AML-193 (cell line): ENCODE measurements at places on chromosomes 1 and 21.

GRCh38 chr1:76330991-76331603, 256.6 kb downstream of the ST6GALNAC3 start:
- peak; percentile 60 for DNase-seq

DNA sequence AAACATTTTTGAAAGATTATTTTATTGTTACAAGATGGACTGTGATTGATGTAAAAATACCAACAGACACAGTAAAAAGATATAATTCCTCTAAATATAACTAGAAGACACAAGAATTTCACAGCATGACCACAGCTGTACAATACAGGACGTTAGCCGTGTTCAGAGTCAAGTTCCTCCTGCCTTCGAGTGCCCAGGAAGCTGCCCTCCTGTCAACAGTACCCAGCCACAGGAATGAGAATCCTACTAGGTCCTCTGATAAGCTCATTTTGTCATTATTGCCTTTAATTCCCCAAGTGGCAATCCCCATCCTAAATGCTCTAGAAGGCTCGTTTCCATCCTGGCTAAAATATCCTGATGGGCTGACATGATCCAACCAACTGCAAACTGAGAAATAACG, 16.4 kb upstream of the CAPN2 start:
- no peak for DNase-seq

GRCh38 chr1:231590453-231591198, 36.0 kb upstream of the DISC1 start:
- DNase-seq, result peak; percentile 84

DNA sequence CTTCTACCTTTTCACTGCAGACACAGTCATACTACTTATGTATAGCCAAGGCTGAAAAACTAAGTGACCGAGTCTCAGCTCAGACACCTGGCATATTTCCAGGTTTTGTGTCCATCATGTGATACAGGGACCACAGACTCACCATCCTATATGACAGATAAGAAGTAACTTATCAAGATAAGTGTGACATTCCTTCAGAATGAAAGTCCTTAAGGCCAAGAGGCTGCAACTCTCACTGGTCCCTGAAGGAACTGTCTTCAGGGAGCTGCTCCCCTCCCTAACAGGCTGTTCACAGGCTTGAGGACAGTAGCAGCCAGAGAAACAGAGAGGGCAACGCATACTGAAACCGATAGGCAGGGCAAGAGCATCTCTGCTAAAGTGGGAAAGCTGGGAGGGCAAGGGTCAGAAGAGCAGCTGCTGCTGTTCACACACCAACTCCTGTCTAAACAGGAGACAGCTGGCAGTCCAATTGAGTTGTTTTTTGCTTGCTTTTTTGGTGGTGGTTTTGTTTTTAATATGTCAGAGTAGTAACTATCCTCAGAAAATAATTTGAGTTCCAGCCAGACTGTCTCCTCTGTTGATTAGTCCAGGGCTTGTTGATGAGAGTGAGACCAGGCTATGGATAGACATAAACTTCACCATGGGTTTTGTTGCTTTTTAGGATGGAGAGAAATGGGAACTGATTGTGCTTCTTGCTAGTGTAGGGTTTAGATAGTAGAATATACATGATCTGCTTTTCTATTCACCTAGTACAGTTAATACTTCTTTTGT, 67.7 kb downstream of the MACF1 start:
- no peak for DNase-seq

DNA sequence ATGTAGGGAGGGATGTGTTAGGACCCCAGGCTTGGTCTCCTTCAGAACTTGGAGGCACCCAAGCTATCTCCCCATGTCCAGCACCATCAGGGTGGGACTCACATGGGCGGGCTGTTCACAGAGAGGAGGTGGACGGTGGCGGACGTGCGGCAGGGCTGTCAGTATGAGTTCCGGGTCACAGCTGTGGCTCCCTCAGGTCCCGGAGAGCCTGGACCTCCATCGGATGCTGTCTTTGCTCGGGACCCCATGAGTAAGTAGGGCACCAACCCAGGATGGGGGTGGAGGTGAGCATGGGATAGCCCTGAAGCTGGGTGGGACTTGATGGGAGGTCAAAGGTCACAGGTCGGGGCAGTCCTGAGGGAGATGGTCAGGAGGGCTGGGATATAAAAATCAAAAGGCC, 27.8 kb downstream of the IGFN1 start:
- DNase-seq, result no peak

DNA sequence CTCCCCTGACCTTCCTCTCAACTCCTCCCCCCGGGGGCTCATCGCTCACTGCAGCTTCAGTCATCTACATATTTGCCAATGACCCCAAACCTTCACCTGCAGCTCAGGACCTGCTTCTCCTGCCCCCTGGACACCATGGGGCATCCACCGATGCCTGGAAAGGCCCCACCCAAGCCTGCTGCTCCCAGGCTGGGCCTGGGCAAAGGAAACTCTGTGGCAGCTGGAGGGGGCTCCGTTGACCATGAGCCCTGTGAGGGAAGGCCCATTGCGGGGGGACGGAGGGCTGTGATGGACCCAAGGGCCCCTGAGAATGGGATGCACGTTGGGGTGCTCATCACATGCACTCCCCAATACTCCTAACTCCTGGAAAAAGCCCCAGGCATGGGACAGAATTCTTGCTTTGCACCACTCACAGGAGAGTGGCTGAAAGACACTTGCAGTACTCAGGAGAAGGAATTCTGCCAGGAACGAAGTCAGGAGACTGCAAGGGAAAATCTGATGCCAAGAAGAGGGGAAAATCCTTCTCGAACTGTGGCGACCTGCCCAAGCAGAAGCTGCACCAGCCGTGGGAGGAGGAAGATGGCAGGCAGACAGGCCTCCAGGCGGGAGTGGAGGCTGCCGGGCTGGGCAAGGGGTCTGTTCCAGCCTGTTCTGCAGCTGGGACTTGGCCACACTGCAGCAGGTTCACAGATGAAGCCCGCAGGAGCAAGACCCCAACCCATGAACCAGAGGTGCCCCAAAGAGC, 18.4 kb downstream of the MATN1 start:
- DNase-seq, result no peak

- no peak for DNase-seq
These were observed 1.4 kb downstream of the LDLRAD1 start for GRCh38 chr1:54016343-54017282.

DNA sequence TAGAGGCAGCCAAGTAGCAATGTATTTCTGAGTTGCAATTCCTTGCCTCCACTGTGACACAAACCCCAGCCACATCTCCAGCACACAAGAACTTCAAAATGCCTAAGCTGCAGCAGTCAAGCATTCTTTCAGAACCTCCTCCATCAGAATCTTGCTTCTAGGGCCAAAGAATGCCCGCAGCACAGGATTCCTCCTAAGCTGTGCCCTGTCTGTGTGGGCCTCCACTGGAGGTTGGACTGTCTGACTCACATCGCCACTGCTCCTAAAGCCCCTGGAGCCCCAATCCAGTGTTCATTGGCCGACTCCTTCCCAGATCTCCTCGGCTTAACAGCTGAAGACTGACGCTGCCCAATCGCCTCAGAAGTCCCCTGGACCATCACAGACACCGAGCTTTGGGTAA, 43.2 kb upstream of the SERTAD4 start:
- DNase-seq, result no peak

DNA sequence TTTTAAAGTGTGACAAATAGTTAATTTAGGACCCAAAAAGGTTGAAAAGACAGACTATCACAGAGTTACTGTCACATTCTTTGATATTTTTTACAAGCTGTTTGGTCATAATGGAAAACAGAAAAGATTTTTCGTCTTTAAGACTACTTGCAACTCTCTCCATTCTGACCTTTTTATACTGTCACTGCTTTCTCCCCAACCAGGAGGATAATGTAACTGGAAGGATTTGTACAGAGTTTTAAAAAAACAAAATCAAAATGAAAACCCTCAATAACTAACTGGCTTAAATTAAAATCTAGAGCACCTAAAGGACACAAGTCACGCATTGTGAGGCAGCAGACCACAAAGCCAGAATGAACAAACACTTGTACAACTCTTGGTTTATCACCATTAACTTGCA, 257.7 kb downstream of the FAF1 start:
- DNase-seq, result no peak

DNA sequence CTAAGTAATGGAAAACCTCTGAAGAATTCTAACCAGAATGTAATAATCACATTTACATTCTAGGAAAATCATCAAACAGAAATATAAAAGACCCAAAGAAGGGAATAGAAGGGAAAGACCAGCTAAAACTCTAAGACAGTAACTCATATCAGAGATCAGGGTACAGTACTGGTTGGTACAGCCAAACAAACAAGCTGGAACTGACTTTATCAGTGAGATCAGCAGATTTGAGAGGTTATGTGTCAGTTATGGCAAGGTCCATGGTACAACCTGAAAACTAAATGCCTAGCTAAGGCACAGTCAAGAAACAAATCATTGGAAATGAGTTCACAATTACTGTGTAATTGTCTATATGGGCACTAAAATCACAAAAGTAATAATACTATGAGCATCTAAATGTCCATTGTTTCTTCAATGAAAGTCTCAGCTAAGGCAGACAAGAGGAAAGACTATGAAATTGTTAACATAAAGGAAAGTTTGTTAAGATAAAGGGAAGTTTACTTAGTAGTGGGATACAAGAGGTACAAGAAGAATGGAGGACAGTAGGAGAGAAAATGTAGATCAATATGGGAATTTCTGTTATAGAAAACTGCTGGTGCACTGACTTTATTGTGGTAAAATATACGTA, 75.8 kb downstream of the TRIM33 start:
- no peak for DNase-seq

GRCh38 chr1:19220991-19221390, 10.9 kb upstream of the UBR4 start:
- DNase-seq, result no peak

- DNase-seq, result no peak
These were observed 40.1 kb upstream of the LIN9 start for GRCh38 chr1:226349081-226349480.

DNA sequence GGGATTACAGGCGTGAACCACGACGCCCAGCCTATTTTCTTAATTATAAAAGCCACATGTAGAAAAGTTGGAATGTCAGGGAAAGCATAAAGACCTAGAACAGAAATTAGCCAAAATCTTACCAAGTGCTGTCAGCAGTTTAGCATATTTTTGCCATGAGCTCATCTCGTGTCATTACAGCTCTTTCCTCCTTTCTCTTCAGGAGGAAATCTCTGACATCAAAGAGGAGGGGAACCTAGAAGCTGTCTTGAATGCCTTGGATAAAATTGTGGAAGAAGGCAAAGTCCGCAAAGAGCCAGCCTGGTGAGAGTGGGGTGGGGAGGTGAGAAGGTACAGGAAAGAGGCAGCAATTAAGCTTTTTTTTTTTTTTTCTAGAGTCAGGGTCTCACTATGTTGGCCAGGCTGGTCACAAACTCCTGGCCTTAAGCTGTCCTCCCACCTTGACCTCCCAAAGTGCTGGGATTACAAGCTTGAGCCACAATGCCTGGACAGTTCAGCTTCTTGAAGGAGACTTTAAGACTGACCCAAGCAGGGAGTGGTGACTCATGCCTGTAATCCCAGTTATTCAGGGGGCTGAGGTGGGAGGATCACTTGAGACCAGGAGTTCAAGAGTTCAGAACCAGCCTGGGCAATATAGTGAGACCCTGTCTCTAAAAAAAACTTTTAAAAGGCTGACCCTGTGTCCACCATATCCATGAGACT, 8.4 kb upstream of the BGLAP start:
- no peak for DNase-seq

GRCh38 chr1:9440763-9441194, 98.5 kb upstream of the SLC25A33 start:
- DNase-seq, result no peak

- DNase-seq, result no peak
These were observed 12.3 kb downstream of the FAM3B start for GRCh38 chr21:41328660-41329607.

- no peak for DNase-seq
These were observed 113.5 kb downstream of the PROX1 start for GRCh38 chr1:214101246-214101645.

DNA sequence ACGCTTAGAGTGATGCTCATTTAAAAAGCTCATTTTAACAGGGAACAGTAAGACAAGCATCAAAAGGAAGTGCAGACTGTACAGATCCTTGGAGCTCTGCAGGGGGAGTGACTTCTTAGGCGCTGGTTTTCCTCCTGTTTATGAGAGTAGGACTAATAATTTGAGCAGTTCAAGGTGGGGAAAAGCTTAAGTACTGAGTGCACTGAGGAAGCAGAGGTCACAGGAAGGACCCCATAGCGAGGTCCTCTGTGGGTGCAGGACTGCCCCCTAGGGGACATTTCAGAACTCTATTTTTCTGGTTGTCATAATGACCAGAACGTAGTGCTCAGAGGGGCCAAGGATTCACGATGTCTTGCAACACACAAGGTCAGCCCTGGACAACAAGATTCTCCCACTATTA, 112.1 kb downstream of the HLCS start:
- DNase-seq, result peak; percentile 16

DNA sequence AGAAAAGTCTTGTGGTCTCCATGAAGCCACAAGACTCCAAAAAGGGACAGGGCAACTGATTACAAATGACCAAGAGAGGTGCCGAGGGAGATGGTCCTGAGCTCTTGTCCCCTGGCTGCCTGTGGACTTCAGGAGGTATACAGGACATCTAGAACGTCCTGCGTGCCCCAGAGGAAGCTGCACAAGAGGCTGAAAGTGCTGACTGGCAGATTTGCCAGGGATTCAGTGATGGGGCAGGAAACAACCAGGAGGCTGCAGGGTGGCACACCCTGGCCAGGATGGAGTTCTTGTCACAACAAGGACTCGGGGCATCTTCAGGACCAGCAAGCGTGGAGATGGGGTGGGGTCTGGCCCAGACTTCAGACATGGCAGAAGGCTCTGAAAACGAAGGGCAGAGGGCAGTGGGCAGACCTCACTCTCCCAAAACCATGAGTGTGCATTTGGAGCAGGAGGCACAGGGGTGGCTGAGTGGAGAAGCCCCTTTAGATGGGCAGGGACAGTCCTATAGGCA, 13.4 kb upstream of the PKP1 start:
- no peak for DNase-seq

GRCh38 chr1:233639611-233640010, 25.7 kb downstream of the KCNK1 start:
- no peak for DNase-seq

DNA sequence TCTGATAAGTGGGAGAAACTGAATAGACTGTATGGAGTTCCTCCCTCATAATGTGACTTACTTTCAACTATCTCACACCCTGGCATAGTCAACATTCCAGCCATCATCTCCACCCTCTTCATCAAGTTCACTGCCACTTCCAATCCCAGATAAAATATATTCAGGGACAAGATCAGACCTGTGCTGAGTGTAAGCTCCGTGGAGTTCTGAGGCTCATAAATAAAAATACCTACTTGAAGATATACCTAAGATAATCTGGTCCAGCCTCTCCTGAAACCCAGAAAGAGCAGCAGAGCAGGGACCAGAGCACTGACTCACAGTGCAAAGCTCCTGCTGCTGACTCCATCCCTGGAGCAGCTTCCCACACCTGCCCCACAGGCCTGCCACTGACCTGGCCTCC, 1.7 kb upstream of the LCE7A start:
- no peak for DNase-seq
